ENCODE measurements at places on chromosomes 7 and 10.

- DNase-seq, result no peak
Observed at GRCh38 chr10:81177651-81178244, 640.0 kb downstream of the SH2D4B start.

GRCh38 chr10:33056828-33057596 is 99.0 kb upstream of the ITGB1 start:
- no peak for DNase-seq

GRCh38 chr7:151591866-151592265 is 72.2 kb upstream of the RHEB start:
- no peak for DNase-seq

DNA sequence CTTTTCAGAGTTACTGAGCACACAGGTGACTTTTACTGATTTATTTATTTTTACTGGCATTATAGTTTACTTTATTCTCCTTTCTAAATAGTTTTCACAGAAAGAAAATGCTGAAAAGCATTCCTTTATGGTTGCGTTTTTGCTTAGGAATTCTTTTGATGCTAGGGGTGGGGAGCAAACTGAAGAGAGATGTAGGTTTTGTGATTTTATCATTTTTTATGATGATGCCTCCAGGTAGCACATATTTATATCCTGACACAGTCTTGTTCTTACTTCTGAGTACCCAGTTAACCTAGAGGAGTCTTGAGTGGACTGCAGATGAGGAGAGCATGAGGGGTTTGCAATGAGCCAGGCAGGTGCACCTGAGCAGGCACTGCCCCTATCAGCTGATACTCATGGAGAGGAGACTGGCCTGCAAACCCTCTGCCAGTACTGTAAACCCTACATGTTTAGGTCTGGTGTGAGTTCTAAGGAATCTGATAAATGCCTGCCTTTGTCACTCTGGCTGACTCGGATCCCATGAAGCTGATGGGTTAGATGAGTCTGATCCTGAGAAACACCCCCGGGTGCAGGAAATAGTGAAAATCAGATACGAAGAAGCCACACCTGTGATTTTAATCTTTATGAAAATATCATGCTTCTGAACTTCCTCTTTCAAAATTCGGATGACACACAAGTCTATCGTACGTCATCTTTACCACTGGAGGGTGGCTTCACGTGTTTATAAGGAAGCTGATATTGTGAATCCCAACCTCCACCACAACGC is 302.9 kb downstream of the WDR37 start:
- DNase-seq, result no peak

DNA sequence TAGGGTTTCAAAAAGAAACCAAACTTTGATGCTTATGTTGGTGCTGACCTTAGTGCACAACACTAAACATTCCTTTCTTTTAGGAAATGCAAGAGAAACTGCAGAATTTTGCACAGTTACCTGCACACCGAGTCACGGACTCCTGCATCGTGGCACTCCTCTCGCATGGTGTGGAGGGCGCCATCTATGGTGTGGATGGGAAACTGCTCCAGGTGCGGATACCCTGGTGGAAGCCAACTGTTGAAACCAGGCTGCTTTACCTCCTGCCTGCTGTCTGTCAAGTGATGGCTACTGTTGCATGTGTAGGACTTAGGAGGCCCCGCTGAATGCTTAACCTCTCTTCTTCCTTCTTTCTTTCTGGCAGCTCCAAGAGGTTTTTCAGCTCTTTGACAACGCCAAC is 11.7 kb downstream of the CASP2 start:
- DNase-seq, result no peak

DNA sequence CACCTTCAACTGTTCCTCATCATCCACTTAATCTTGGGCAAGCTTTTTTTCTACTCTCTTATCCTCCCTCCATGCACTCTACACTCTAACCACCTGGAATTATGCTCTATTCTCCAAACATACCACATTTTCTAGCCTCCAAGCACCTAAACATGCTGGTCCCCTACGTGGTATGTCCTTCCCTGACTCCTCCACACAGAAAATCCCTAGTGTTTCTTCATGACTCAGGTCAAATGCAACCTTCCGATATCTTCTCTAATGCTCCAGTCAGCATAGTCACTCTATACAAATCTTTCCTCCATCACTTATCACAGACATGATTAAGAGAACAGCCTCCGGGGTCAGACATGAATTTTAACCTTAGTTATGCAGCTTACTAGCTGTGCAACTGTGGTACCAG is 68.8 kb downstream of the ARMH3 start:
- peak; percentile 52 for DNase-seq

DNA sequence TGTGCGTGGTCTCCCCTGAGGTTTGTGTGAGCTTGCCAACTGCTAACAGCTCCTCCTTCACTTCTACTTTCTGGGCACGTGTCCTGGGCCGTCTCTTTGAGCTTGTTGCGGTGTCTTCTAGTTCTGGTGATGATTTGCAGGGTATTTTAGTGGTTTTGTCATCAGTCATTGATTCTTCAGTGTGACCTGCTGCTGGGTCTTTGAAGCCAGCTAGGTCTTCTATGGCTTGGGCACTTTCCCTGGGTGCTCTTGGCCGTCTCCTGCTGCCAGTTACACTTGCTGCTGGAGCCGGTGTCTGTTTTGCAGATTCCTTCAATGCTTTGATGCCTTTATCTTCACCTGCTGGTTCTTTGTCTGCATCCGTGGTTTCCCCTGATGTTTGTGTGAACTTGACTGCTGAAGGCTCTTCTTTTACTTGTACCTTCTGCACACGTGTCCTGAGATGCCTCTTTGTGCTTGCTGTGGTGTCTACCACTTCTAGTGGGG is 23.0 kb downstream of the MKI67 start:
- no peak for DNase-seq

- DNase-seq, result peak; percentile 2
Observed at GRCh38 chr10:113187063-113187777, 237.2 kb downstream of the TCF7L2 start.

- no peak for DNase-seq
Observed at GRCh38 chr7:24833549-24833948, 76.3 kb upstream of the GSDME start.

DNA sequence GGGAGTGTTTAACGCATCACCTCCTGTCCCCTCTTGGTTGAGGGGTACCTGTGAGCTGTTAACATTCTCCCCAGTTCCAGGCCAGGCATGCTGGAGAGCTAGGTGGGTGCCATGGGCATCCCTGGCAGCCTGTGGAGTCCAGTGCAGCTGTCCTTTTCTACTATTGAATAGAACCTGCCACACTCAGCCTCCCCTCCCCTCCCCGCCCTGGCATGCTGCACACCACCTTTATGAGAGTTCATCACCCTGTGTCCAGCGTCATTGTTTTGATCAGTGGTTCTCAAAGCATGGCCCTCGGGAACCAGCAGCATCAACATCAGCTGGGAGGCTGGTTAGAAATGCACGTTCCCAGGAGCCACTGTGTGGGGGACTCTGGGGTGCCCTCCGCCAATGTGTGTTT is 157.3 kb upstream of the PRR15 start:
- DNase-seq, result no peak

DNA sequence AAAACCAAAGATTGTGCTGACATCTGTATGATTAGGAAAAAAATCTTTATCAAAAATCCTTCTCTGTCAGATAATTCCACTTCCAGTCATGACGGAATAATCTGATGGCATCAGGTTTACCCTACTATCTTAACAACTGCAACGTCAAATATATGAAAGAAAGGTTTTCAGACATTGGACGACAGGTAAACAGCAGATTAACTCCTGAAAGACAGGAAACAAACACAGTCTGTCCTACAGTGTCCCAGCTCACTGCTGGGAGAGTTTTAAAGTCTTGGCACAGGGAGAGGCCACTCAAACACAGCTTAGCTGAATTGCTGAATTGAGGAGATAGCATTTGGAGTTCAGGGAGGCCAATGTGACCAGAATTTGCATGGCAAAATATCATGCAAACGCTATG is 186.3 kb upstream of the KCTD7 start:
- no peak for DNase-seq

GRCh38 chr7:90274161-90274560 is 29.2 kb downstream of the CFAP69 start:
- DNase-seq, result no peak

DNA sequence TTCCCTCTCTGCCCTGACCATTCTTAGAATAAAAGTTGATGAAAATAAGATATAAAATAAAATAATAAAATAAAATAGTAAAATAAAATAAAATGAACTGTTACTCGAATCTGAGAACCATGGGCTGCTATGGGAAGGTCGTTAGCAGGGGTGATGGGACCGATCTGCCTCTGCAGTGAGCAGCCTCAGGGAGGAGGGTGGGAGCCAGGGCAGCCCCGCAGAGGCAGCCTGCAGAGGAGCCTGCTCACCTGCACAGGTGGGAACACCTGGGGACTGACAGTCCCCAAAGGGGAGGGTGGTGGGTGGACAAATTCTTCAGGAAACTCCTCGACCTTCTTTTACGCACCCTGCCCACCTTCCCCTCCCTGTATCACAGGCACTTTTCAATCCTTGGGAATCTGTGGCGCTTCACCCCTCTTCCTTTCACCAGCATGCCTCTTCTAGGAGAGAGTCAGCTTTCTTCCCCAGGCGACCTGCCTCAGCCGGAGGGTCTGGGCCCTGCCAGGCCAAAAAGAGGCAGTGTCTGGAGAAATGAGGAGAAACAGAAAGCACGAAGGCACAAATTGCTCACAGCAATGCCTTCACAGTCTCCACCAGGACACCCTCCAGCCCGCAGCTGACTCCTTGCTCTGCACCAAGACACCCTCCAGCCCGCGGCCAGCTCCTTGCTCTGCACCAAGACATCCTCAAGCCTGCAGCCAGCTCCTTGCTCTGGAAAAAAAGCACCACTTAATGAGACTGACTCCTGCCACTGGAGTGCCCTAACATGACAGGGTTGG is 368.4 kb upstream of the SHH start:
- DNase-seq, result no peak

DNA sequence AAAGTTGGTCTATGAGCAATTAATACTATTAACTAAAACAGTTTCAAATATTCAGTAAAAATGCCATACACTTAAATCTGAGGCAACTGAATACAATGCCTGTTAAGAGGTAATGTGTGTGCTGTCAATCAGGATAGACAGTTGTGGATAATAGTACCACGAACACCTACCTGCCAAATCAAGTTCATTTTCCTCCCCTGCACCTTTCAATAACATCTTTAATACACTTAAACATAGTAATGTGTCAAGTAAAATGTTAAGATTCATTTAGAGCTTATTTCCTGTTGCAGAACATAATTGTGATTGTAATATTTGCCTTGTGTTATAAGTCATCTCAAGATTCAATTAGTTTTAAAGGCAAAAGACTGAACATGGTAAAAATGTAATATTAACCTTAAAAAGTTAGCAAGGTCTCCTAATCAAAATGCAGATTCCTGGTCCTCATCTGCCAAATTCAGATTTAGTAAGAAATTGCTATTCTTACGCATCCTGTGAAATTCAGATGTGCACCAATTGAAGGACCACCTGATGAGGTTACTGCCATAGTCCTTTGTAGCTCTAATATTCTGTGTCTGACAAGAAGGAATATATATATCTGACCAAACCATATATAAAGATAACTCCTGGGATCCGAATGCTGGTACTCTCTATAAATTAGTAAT is 37.1 kb downstream of the COL1A2 start:
- no peak for DNase-seq

GRCh38 chr10:15897287-15897686 is 37.0 kb upstream of the MINDY3 start:
- no peak for DNase-seq

GRCh38 chr7:78261739-78262138 is 463.2 kb downstream of the PHTF2 start:
- no peak for DNase-seq

DNA sequence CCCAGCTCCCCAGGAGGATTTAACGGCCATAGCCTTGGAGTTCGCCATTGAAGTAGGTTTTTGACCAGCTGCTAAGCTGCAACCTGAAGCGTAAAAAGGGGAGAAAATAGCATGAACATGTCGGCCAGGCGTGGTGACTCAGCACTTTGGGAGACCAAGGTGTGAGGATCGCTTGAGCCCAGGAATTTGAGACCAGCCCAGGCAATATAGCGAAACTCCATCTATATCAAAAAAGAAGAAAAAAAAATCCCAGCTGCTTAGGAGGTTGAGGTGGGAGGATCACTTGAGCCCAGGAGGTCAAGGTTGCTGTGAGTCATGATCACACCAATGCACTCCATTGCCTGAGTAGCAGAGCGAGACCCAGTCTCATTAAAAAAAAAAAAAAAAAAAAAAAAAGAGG is 32.2 kb upstream of the MCU start:
- DNase-seq, result no peak

GRCh38 chr7:138713191-138713590 is 12.0 kb upstream of the SVOPL start:
- no peak for DNase-seq

GRCh38 chr7:96637522-96637921 is 72.1 kb downstream of the SEM1 start:
- DNase-seq, result no peak

DNA sequence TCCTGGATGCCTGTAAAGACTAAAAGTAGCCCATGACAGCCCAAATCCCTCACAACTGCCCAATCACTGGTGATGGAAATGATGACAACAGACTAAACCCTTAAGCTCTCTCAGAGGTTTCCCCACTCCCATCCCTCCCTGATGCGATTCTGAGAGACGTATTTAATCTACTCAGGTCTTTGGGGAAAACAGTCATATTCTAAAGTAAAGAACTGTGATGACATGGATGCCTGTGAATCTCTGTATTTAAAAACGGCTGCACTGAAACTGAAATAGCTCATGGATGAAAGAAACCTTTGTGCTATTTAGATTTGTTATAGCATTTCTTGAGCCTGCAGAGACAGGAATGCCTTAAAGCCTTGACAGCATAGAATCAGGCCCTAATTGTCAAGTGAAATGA is 28.5 kb downstream of the VPS41 start:
- DNase-seq, result no peak

GRCh38 chr7:106865130-106866041 is at the start of gene PIK3CG:
Gene PIK3CG (plus strand): TSS chr7:106865282. CDS start chr7:106867562, 2,280 bp downstream.
- no peak for DNase-seq
